Urothelium cell line (cell line): ENCODE measurements at places on chromosomes 5 and 9.

DNA sequence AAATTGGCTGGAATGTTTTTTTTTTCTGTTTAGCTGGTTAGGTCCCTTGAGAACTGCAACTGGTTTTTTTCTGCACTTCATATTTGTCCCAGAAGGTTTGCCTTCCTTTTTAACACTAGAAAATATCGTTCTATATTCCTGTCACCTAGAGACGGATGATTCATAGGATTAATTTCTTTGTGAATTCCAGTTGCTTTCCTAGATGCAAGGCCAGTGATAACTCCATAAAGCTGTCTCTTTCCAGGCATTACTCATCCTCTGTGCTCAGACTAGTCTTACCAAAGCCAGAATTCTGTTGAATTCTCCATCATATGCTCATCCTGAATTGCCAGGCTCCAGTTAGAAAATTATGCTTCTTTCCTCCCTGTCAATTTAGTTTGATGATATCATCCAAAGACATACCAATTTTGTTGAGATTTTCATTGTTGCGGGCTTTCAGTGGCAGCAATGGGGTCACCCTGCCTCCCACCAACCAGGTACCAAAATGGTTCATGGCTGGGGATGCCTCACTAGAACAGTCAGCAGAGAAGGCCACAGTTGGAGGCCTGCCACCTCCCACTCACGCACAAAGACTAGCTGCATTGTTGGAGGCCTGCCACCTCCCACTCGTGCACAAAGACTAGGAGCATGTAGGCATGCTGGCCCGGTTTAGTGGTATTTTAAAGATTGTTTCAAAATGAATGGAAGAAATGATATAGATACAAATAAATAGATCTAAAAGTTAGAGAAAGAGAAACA is 8.5 kb downstream of the BAAT start:
- DNase-seq, result peak; percentile 50

- DNase-seq, result no peak
Measured at GRCh38 chr5:15447209-15447608, 52.8 kb upstream of the FBXL7 start.

GRCh38 chr5:50365426-50366251 is 75.4 kb downstream of the EMB start:
- no peak for DNase-seq

GRCh38 chr5:57666582-57666981 is 184.0 kb upstream of the ACTBL2 start:
- no peak for DNase-seq

DNA sequence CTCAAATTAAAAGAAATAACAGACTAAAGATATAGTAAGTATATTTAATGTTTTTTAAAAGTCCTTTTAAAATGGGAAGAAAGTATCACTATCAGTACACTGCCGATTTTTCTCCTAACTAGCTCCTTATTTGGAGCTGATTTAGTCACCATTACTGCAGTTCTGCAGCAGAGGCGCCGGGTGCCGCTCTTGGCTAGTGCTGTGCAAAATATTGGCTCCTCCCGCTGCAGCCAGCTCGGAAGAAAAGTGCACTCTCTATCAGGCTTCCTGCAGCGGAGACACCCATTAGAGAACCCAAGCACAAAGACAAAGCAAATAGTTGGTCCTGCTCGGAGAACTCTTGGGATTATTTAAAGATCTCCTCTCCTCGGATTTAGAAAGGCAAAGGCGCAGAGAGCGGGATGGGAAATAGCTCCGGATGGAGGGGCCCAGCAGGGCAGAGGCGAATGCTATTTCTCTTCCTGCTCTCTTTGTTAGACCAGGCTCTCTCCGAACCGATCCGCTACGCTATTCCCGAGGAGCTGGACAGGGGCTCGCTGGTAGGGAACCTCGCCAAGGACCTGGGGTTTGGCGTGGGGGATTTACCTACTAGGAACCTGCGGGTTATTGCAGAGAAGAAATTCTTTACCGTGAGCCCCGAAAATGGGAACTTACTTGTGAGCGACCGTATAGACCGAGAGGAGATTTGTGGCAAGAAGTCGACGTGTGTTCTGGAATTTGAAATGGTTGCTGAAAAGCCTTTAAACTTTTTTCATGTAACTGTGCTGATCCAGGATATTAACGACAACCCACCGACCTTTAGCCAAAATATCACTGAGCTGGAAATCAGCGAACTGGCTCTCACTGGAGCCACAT is at the start of gene PCDHGB3:
Gene PCDHGB3, plus strand, starts transcription at position 249 of the 855 bp plus-strand sequence. Its CDS starts 153 bp downstream, at position 402.
- DNase-seq, result no peak

- no peak for DNase-seq
Measured at GRCh38 chr9:19732441-19732951, 56.3 kb downstream of the SLC24A2 start.

DNA sequence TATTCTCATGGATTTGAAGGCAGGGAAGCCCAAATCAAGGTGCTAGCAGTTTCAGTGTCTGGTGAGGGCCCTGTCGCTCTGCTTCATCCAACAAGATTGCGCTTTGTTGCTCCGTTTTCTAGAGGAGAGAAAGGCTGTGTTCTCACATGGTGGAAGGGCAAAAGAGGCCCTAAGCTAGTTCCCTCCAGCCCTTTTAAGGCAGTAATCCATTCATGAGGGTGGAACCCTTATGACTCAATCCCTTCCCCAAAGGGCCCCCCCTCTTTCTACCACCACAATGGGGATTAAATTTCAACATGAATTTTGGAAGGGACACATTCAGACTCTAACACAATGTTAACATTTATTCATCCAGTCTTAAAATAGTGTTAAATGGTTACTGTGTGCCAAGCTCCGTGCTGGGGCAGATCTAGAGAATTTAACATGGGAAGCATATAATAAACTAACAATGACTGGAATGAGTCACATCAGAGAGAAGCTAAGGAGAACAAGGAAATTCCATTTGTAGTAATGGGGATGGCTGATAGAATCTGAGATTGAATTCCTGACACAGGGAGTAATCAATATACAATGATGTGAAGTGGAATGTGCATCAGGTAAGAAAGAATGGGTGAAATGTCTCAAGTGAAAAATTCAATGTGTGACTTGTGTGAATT is 382.8 kb upstream of the ZNF608 start:
- no peak for DNase-seq

DNA sequence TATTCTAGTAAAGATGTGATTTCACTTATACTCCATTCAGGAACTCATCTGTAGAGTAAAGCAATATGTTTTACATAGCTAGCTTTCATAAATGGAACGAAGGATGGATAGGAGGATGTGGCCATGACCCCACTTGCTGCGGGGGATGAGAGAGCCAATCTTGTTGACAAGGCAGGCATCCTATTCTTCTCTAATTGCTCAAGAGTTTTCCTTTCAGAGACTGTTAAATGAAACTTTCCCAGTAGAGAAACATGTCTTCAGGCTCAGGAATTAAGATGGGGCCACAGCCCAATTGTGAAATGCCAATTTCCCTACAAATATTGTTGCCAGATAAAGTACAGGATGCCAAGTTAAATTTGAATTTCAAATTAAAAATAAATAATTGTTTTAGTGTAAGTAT is 196.2 kb upstream of the TUT7 start:
- DNase-seq, result no peak

DNA sequence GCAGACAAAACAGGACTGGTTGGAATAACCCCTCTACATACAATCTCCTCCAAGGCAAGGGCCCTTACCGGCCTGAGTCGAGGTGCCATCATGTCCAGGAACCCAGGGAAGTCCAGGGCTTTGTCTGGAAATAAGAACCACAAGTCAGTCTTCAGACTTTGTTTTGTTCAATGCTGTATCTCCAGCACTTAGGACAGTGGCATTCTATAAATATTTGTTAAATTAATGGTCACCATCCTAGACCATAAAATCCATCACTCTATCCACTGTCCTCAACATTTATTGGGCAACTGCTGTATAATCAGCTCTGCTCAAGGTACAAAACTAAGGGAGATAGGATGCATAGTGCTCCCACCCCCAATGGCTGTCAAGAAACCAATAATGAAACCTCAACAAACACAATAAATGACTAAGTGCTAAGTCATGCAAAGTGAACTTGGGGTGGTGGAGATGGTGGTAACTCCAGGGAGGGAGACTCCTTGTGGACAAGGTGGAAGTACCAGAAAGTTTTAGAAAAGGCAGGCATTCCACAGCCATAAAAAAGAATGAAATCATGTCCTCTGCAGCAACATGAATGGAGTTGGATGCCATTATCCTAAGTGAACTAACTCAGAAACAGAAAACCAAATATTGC is 5.0 kb downstream of the RELL2 start:
- DNase-seq, result peak; percentile 63

- no peak for DNase-seq
Measured at GRCh38 chr9:95095641-95096355, 221.7 kb downstream of the FANCC start.

DNA sequence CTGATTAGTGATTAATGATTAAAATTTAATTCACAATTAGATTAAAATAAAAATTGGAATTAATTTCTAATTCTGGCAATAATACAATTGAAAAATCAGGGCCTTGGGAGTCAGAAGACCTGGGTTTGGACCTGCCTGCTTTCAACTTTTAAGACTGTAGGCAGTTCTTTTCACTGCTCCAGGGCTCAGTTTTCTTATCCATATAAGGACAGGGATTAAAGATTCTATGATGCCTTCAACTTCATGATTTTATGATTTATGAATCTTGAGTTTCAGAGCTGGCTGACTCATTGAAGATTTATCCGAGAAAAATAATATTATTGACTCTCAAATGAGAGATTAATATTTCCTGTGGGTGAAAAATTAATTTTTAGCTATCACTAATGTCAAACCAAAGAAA is 208.6 kb upstream of the ANKH start:
- DNase-seq, result no peak

- peak; percentile 49 for DNase-seq
Measured at GRCh38 chr9:98906273-98907040, 37.2 kb upstream of the COL15A1 start.

DNA sequence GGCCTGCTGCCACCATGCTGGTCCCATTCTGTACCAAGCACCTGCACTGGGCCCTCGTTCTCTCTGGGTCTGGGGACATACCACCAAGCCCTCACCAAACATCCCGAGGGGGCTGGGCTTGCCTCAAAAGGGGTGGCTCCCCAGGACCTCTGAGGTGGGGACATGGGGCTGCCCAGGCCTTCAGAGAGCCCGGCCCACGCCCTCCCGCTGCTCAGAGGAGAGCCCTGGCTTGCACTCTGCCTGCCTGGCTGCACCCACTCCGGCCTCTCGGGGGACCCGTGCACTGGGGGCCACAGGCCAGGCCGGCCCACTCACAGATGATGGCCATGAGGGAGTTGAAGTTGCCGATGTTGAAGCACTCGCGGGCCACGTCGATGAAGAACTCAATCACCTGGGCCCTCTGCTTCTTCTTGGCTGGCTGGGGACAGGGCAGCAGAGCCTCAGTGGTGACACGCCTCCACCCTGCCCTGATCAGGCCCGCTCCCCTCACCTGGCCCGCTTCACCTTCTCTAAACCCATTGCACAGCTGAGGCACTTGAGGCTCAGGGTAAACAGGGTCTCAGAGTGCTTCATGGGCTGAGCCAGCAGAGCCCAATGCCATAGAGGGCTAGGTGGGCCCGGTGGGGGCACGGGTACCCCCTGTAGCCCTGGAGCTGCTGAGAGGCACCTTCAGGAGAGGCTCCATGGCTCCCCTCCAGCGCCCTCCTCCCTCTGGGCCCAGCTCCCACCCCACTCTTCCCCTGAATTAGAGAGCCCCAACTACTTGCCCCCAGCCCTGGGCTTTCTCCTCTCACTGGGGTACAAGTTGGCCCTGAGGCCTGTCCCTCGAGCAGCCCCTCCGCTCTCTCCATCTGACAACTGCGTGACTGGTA is 47.7 kb upstream of the RNF130 start:
- no peak for DNase-seq

DNA sequence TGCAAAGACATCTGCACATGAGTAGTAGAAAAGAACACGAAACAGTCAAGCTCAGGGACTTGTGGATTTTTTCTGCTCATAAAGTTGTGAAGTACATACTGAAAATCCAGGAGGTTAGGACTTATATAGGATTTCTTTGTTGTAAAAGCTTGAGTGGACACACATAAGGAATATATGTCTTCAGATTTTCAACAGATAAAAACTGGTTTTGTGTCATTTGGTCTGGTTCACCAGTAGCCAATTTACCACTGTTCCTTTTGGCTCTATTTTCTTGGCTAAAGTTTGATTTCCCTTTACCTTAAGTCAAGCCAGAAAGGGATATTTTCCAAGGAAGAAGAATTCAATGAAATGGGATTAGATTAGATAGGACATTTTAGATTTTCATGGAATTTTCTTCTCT is 204.3 kb downstream of the NR3C1 start:
- DNase-seq, result no peak

DNA sequence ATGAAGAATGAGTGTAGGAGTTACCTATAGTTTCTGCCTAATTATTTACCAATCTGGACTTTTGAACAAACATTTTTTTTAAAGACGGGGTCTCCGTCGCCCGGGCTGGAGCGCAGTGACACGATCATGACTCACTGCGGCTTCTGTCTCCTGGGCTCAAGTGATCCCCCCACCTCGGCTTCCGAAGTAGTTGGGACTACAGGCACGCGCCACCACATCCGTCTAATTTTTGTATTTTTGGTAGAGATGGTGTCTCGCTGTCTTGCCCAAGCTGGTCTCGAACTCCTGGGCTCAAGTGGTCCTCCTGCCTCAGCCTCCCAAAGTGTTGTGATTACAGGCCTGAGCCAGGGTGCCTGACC is 1.5 kb downstream of the CTNNA1 start:
- peak; percentile 9 for DNase-seq

GRCh38 chr9:28758341-28758740 is 1185.1 kb upstream of the C9orf72 start:
- no peak for DNase-seq

DNA sequence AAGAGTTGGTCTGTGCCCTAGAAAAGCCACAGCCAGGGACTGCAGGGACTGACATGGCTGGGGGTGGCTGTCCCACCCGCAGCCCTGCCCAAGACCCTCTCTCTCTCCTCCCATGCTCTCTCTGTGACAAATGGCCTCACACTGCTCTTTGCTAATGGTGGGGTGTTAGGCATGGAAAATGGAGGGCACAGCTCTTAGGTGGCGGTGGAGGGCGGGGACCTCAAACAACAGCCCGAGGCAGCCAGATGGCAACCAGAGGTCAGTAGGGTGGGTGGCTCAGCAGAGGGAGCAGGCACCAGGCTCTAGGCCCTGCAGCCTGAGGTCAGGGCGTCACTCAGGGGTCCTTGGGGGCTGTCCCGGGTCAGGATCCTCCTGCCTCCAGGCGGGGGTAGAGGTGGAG is 73.9 kb upstream of the DAB2IP start:
- no peak for DNase-seq
